Natural killer cell (primary cell): ENCODE measurements at places on chromosomes 16 and 17. TPM values are rescaled to one million over a fixed set of nuclear protein-coding genes. Genes with fewer than 3 reads are reported as not detected.

SPATA32 gene
- 0.43 TPM for total RNA-seq

DNA sequence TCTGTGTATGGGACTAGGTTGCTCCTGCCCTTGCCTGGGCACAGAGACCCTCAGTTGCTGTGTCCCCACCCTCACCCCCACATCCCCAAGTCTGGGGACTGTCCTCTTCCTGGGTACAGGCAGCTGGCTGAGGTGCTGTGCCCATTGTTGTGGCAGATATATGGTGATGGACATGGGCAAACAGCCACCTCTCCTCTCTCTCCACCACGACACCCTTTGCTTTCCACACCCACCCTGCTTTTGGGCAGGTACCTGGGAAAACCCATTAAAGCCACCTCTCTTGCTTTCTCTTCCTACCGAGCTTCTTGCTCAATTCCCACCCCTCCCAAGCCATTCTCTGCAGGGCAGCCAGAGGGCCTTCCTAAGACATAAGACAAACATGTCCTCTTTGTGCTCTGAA, 21.7 kb downstream of the TRPV2 start:
- no peak for DNase-seq

DNA sequence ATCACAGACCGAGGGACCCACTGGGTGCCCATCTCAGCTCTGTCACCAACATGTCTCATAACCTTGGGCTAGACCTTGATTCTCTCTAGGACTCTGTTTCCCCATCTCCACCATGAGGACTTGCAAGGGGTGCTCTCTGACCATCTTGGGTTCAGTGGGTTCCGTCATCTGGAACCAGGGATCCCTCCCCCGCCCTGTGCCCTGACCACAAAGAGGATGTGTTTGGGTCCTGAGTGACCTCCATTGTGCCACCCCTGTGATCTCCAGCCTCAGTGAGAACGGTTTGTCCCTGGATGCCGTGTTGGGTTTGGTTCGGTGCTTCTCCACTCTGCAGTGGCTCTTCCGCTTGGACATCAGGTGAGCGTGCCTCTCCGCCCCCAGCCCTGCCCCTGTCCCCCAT, 49.1 kb upstream of the CPNE2 start:
- no peak for DNase-seq

GRCh38 chr17:57966246-57966645, 11.0 kb upstream of the CUEDC1 start:
- no peak for DNase-seq

DNA sequence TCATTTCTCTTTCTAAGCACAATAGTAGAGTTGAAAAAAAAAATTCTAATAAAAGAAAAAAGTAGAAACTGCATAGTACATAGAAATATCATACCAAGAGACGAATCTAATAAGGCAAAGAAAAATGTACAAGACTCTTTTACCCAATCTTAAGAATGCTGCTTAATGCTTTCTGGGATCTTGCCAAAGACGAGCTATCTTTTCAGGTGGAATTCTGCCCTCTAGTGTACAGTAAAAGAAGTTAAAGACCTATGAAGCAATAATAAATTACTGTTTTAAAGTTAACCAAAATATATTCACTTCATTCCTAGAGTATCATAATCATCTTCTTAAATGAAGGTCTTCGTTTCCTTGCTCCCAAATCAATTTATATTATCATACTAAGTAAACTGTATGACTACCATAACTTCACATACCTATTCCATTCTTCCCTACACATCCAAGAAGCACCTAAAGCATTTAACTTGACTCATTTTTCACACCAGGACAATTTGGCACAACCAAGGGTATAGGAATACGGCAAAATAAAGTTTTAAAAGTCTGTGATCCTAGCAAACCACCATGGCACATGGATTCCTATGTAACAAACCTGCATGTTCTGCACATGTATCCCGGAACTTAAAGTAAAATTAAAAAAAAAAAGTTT, 47.7 kb downstream of the CFDP1 start:
- peak; percentile 84 for DNase-seq

- peak; percentile 57 for DNase-seq
Observed at GRCh38 chr17:4998732-4999429, 1.1 kb downstream of the KIF1C start.

DNA sequence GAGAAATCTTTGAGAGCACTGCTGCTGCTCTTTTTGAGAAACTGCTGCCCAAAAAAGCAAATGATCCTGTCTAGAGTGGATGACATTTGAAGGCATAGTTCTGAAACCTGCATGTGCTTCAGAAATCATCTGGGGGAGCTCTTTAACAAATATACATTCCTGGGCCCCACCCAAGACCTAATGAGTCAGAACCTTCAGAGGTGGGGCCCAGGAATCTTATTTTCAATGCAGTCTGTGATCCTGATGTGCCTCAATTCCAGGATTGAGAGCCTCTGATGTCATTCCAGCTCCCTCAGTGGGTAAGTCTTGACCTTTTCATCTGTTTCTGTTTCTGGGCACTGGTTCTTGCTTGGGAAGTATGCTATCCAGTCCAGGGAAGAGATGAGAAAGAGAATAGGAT, 42.3 kb downstream of the HNF1B start:
- no peak for DNase-seq

- DNase-seq = no peak
Observed at GRCh38 chr16:83830091-83830768, 22.5 kb downstream of the HSBP1 start.

HLF gene
- 0.14 TPM for total RNA-seq

- no peak for DNase-seq
Observed at GRCh38 chr16:2001456-2002355, 7.9 kb downstream of the ZNF598 start.

DNA sequence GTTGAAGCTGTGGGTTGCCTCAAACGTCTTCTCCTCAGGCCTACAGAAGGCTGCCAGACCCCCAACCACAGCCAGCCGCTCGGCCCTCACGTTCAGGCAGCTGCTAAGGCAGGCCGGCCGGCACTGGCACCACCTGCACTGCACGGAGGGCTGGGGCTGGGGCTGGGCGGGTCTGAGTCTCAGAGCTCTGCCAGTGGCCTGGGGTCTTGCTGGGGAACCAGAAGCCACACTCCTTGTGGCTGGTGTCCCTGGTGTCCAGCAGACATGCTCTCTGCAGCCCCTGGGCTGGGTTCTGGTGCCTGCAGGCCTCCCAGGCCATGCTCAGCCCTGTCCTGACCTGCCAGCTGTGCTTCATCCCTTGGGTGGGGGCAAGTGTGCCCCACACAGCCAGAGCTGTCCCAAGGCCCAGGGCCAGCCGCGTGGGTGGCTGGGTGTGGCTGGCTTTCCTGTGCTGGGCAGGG, 42.0 kb downstream of the BAHCC1 start:
- no peak for DNase-seq

NAGS gene
- 0.92 TPM for total RNA-seq

DNA sequence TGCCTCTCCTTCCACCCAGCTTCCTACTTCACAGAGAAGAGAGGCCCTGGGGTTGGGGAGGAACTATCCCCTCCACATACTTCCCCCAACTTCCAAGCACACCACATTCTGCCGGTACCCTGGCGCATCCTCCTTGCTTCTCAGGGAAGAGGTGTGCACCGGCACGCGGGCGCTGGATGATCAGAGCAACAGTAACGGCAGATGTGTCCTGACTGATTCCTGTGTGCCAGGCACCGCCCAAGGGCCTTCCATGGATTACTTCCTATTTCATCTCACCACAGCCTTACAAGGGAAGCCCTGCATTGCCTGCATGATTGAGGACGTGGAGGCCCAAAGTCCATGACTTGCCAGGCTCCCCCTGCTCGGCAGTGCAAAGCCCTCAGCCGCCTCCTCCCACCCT, 21.1 kb upstream of the MLKL start:
- no peak for DNase-seq

DNA sequence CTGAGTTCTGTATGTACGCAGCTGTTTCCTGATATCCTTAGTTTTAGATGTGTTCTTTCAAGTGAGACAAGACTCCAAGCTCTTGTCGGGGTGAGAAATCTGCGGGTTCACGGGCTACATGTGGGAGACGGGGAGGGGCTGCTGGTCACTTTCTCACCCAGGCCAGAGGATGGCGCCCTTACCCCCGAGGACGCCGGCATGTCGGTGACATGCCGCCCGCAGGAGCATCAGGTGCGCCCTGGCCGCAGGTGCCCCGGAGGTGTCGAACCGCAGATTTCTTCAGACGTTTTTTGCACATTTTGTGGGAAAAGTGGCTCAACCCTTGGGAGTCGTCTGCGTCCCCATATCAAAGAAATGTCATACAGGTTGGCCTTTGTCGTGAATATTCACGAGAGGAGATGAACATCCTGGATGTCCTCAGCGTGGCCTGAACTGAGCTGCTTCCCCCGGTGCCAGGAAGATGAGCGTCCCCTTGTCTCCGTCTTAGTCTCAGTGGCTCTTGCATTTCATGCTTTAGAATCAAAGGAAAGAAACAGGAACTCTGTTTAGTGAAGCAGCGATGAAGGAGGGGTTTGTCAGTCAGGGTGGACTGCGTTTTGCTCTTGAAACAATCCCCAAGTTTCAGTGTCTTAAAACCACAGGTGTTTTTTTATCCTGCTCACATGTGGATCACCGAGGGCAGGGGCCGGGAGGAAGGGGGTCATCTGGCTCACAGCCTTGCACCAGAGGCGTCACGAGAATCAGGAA, 75.4 kb upstream of the ZNF750 start:
- peak; percentile 23 for DNase-seq

DNA sequence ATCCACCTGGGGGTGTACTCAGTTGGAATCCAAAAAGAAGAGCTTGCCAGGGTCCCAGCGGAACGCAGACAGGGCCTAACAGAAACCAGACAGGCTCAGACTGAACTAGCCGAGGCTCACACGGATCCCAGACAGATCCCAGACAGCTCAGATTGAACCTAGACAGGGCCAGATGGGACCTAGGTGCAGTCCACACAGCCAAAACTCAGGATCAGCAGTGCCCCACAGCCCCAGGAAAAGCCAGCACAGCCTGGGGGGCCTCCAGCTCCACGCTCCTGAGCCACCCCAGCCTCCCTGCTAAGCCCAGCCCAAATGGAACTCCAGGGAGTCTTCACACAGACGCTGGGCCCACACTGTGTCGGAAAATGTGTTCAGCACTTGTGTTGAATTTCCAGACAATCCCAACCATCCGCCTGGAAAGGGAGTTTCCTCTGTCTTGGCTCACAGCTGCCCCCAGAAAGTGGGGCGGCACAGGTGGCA, 7.5 kb downstream of the STX1B start:
- DNase-seq = no peak
